Activated CD4-positive, alpha-beta T cell treated with anti-CD3 and anti-CD28 coated beads, Interleukin-2, amount 50 U/mL, for 16 hours (primary cell): ENCODE measurements at places on chromosomes 1 and 21.

GRCh38 chr1:98315309-98315708 lies 346.2 kb upstream of the SNX7 start:
- DNase-seq: no peak

DNA sequence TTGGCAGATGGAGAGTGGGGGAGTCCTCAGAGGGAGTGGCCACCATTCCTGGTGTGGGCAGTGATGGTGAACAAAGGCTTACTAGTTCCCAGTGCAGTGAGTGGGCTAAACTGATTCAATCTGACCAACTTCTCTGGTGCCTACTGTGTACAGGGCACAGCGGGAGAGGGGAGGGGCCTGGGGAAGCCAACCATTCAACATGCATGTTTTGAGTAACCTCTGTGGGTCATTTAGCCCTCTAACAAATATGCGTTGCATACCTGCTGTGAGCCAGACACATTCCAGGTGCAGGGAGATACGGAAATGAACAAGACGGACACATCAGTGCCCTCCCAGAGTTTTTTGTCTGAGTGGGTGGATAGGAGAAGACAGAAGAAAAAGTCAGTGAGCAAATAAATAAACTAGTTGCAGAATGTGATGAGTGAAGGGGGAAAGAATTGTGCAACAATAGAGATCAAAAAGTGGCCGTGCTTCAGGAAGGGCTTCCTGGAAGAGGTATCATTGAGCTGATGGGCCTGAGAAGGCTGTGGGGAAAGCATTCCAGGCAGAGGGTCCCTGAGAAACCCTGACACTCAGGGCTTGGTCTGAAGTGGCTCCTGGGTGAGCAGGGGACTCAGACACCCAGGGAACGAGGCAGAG lies 78.8 kb downstream of the EPHB2 start:
- no peak for DNase-seq

- no peak for DNase-seq
Measured at GRCh38 chr21:21818898-21819297, 820.7 kb downstream of the NCAM2 start.

GRCh38 chr1:3537359-3537758 lies 73.9 kb downstream of the MEGF6 start:
- DNase-seq: no peak

- no peak for DNase-seq
Measured at GRCh38 chr1:201360486-201360885, 17.0 kb downstream of the TNNT2 start.

- no peak for DNase-seq
Measured at GRCh38 chr1:55826381-55827080, 611.4 kb upstream of the USP24 start.

GRCh38 chr21:26519142-26519541 lies 53.9 kb downstream of the CYYR1 start:
- DNase-seq: no peak

DNA sequence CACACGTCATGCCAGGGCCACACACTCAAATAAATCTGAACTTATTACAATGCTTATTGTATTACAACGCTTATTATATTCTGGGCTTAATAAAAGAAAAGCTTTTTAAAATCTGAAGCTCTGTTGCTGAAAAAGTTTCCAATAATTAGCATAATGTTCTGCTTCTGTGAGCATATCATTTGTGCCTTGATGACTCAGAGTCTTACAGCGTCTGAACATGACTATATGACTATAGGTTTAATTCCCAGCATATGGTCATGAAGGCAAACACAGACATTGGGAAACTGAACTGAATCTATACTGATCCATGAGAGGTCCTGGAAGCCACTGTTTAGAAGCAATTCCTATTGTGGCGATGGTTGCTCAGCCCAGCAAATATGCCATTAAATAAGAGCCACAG lies 66.3 kb downstream of the SIM2 start:
- no peak for DNase-seq
